Iris pigment epithelial cell (primary cell): ENCODE measurements at places on chromosomes 6 and 20.

DNA sequence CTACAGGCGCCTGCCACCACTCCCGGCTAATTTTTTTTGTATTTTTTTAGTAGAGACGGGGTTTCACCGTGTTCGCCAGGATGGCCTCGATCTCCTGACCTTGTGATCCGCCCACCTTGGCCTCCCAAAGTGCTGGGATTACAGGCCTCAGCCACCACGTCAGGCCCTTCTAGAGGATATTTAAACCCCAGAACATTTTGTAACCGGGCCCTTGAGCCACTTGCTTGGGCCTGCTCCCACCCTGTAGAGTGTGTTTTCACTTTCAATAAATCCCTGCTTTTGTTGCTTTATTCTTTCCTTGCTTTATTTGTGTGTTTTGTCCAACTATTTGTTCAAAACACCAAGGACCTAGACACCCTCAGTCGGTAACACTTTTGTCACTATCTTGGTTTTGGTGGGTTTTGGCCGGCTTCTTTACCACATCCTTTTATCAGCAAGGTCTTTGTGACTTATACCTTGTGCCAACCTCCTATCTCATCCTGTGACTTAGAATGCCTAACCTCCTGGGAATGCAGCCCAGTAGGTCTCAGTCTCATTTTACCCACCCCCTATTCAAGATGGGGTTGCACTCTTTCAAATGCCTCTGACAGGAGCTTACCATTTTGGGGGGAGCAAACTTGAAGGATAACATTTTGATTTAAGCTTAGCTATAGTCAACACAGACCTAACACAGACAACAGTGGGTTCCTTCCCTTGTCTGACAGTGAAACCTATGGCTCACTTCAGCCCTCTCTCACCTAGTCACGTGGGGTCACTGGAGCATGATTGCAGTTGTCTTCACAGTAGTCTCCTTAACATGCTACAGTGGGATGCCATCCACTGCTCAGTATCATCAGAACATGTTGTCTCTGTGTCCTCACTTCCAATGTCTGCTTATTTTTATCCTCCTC lies 27.9 kb upstream of the KIF6 start:
- DNase-seq = no peak

GRCh38 chr20:2757001-2757400 lies 43.4 kb downstream of the CPXM1 start:
- DNase-seq = no peak

GRCh38 chr20:37531856-37532255 lies 4.2 kb upstream of the BLCAP start:
- no peak for DNase-seq

- no peak for DNase-seq
Measured at GRCh38 chr6:79468587-79468986, 68.6 kb downstream of the LCA5 start.

DNA sequence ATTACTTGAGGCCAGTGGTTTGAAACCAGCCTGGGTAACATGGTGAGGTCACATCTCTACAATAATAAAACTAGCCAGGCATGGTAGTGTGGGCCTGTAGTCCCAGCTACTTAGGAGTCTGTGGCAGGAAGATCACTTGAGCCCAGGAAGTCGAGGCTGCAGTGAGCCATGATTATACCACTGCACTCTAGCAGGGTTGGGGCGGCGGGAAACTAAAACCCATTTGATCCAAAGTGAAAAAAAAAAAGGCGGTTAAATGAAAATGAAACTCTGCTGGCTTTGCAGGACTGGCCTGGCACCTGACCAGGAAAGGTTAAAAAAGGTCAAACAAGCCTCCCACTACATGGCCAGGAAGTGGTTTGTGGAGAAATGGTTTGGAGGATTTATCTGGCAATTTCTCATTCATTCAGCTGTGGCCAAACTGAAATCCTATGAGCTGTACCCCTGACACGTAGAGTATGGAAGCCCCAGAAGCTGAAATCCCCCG lies 36.6 kb downstream of the MTRES1 start:
- DNase-seq = peak; percentile 84

DNA sequence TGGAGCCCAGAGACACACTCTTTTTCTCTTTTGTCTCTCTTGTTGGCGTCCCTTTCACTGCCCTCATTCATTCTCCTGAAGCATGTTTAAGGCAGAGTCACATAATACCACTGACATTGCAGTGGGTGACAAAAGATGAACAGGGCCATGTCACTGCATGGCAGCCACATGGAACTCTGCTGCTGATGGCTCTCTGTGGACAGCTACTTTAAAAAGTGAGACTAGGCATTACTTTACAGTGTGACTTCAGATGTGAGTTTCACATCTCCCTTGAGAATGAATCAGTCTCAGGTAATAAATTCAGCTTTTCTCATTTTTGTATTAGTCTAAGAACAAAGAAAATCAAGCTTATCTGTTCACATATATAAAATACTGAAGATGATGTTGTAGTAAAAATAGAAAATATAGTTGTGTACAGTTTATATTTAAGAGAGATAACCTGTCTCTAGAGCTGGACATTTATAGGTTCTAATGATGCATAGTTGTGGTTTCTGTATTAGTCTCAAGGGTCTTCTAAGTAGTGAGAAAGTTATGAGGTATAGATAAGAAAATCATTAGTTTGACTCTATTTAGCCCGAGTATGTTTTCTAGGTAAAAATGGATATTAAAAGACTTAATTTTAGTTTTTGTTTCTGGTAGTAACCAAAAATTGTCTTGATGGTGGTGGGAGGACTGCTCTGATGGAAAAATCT lies 6.1 kb downstream of the MRS2 start:
- DNase-seq = no peak

- DNase-seq = peak; percentile 48
Measured at GRCh38 chr20:17676942-17677341, 5.1 kb downstream of the RRBP1 start.

GRCh38 chr20:60494476-60494875 lies 536.3 kb downstream of the CDH26 start:
- DNase-seq = no peak

GRCh38 chr6:4620284-4621151 lies 155.7 kb upstream of the CDYL start:
- no peak for DNase-seq
